ENCODE measurements at places on chromosomes 1 and 21.

DNA sequence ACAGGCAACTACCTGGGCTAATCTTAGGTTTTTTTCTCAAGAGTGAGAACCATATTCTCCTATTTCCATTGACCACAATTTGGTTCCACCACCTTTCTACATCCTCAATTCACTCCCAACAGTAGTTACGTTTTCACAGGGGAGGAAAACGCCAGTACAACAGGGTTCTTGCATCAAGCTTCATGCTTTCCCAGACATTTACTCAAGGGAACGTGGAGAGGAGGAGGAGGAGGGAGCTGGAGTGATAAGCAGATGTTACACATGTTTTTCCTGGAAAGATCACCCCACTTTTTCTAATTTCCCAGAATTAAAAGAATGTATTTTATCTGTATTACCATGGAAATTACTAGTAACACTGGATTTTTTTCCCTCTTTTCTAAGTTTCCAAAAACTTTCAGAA lies 58.3 kb downstream of the RGS5 start:
- no peak for DNase-seq

GRCh38 chr1:193070386-193070753 lies 11.0 kb downstream of the RO60 start:
- DNase-seq = no peak

DNA sequence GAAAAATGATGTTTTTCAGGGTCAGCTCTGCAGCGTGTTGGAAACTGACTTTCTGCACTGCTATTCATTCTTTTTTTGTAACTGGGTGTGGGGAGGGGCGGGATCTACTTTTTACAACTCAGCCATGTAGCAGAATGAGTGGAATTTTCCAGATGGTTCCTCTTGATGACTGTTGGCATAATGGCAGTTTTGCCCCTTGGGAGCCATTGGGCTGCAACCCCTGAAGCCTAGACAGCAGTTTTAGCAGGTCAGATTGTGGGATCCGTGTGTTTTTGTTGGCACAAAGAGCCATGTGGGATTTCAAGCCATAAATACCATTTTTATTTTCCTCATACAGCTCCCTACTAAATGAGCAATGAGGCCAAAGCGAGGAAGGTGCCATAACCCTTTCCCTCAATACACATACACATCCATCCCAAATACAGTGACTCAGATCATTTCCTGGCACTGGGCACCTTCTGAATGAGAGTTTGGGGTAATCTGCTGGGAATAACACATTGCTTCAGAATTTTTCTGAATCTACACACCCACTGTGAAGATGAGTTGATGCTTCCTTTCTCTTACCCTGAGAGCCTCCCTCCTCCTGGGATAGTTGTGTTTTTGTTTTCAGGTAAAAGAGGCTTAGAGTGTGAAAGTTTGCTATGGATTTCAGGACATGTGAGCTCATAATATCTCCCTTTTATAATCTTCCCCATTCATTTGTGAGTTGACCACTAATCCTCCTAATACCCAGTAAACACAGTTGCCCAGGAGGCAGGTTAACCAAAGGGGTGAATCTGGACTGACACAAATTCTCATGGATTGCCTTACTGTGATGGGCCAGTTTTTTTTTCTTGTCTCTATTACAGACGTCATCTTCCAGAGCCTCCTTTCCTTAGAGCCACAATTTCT lies 13.1 kb downstream of the S100A10 start:
- no peak for DNase-seq

DNA sequence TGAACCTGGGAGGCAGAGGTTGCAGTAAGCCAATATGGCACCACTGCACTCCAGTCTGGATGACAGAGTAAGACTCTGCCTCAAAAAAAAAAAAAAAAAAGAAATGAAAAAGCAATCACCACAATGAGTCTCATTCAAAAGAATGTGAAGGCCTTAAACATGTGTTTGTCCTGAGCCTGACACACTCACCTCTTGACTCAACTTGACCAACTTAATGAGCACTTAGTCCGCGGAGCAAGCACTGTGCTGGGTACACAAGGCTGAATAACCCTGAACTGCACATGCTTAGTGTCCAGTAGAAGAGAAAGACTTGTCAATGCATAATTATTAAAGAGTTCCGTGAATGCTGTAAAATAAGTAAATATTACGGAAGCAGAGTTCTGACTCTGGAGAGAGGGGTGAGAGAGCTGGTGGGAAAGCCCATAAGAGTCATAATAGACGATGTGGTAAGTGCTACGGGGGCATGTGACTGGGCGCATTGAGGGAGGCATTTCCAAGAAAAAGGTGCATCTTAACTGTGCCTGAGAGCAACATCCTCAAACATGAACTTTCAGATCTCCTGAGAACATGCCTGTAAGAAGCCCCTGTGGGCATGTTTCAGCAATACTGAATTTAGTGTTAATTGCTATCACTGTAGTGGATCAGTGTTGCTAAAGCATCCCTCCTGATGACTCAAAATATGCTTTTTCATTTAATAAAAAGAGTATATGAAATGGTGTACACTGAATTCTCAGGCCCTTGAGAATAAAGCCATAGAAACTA lies 27.2 kb downstream of the MCOLN2 start:
- no peak for DNase-seq

GRCh38 chr1:94215955-94216354 lies 21.4 kb downstream of the ARHGAP29 start:
- no peak for DNase-seq
